Lower lobe of right lung (tissue), 2 donors: ENCODE measurements at places on chromosomes 16 and 17.

GRCh38 chr16:53219795-53220454 is 165.1 kb downstream of the CHD9 start:
- no peak for DNase-seq

DNA sequence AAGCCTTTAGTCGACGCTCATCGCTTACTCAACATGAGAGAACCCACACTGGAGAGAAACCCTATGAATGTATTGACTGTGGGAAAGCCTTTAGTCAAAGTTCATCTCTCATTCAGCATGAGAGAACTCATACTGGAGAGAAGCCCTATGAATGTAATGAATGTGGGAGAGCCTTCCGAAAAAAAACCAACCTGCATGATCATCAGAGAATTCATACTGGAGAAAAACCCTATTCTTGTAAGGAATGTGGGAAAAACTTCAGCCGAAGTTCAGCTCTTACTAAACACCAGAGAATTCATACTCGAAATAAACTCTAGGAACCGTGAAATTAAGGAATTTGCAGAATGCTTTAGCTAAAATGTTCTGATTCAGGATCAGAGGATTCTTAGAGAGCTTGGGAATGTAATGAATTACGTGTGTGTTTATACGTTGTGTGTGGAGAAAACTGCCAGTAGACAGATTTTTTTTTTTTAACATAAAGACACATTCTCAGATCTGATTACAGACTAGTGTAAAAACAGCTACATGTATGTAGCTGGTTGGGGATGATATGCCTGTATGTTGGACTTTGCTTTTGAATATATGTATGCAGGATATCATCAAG is 25.4 kb downstream of the ZFP90 start:
- no peak for DNase-seq

- no peak for DNase-seq
Observed at GRCh38 chr16:48845261-48845660, 235.3 kb upstream of the N4BP1 start.

- no peak for DNase-seq
Observed at GRCh38 chr16:84953190-84953746, 58.1 kb downstream of the ZDHHC7 start.

GRCh38 chr16:8818504-8819270 is 21.0 kb downstream of the PMM2 start:
- no peak for DNase-seq

DNA sequence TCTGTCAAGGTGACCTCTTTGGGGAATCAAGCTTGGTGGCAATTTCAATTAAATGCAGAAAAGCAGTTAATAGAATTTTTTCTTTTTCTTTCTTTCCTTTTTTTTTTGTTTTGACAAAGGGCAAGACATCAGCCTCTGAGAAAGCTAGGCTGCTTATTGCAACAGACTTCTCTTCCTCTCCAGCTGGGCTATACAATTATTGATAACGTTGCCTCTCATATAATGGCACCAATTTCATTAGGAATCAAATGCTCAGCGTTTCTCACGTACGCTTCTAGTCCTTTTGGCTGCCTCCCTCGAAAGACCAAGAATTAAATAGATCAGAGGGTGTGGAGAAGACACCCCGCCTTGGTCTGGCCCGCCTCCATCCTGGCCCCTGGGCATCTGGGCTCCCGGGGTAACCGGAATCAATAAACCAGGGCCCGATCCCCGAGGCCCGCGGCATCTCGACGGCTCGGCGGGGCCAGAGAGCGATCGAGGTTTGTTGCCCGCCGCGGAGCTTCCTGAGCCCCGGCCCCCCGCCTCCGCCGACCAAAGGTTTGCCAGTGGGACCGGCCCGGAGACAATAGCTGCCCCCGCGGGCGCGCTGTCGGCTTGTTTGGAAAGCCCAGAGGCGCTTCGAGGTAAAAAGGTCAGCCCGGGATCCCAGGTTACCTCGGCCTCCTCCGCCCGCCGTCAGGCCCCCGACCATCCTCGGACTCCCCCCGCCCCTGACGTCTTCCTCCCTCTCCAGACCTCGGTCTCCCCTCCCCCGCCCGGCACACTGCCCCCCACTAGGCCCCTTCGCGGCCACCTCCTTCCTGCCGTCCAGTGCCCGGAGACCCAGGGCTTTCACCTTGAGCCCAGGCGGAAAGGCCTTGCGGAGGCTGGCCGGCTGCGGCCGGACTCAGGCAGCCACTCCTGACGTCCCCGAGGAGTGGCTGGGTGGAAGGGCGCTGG is 3.9 kb downstream of the HOXB1 start:
- no peak for DNase-seq

DNA sequence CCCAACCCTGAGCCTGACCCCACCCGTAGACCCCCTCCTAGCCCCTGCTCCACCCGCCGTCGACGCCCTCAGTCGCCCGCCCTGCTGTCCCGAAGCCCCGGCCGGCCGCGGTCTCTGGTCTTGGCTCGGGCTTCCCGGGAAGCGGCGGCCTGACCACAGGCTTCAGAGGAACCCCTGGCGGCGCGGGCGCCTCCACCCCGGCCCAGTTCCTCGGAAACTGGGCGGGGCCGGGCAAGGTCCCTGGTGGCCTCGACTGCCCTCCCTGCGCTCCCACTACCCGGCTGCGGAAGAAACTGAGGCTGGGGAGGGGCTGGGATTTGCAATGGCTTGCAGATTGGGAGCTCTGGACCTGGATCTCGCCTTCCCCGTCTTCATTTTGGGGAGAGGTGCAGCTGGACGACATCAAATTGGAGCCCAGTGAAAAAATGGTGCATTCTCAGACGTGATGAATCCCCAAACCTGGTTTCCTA is 692 bp upstream of the SOCS1 start:
- peak; percentile 82 for DNase-seq

DNA sequence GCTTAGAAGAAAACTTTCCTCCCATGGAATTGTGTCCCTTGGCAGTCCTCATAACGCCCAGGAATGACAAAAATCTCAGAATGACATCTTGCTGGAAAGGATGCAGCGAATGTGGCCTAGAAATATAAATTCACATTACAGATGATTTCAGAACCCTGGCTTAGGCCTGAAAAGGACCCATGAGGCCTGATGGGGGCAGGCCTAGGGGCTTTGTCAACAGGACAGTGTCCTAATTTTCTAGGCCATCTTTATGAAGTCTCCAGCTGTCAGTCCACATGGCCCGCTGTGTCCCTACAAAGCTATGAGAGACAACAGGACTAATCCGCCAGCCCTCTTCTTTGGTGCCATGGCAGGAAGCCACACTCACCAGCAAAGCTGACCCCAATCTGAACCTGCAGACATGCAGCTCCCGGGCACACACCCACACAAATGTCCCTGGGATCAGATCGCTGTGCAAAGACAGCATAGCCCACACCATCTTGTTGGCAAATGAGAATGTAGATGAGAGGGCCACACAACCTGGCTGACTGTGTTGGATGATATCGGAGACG is 40.4 kb upstream of the DNAH17 start:
- no peak for DNase-seq

DNA sequence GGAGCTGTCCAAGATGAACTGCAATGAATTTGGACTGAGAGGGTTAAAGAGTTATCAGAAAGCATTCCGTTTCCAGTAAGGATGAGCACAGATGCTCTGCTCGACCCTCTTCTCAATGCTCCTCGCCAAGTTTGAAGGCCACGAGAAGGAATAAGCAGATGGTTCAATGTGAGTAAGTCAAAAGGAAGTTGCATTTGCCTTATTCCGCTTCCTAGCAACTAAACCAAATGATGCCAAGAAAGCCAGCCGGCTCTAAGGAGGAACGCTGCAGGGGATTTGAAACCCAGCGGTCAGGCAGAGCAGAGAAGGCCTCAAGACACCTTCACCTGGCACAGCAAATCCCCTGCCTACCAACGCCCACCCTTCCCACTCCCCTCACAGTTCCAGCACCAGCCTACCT is 52.1 kb upstream of the CNEP1R1 start:
- DNase-seq = no peak

- no peak for DNase-seq
Observed at GRCh38 chr17:39928858-39929645, 1.5 kb downstream of the LRRC3C start.

DNA sequence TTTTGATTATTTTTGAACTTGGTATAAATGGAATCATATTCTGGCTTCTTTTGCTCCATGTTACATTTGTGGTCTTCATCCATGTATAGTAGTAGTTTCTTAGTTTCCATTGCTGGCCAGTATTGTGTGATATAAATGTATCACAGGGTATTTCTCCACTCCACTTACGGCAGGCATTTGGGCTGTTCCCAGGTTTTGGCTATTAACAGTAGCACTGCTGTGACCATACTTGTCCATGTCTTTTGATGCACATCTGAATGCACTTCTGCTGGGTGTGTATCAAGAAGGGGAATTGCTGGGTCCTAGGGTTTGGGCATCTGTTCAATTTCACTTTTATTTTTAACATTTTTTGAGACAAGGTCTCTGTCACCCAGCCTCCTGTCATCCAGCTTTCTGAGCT is 13.9 kb downstream of the NTN1 start:
- DNase-seq = no peak

- peak; percentile 77 for DNase-seq
Observed at GRCh38 chr17:66675991-66676371, 158.9 kb upstream of the CACNG5 start.

- DNase-seq = peak; percentile 67
Observed at GRCh38 chr16:71895679-71896365, 491 bp downstream of the IST1 start.

- DNase-seq = peak; percentile 87
Observed at GRCh38 chr17:50139950-50140885, 10.3 kb upstream of the SAMD14 start.

DNA sequence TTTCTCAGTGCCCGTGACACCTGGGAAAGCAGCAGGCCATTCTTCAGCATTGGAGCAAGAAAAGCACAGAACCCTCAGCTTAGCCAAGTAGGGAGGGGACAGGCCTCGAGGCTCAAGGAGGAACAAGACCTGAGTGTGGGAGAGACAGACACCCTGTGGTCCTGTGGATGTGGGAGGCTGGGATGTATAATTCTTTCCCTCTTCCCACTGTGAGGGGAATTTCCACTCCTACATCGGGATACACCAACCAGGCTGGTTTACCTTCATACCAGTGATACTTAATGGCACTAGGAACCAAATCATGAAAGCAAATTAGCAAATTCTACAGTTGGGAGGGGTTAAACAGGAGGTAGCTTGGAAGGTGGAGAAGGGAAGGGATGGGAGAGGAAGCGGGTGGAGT is 41.7 kb downstream of the LYRM1 start:
- no peak for DNase-seq

DNA sequence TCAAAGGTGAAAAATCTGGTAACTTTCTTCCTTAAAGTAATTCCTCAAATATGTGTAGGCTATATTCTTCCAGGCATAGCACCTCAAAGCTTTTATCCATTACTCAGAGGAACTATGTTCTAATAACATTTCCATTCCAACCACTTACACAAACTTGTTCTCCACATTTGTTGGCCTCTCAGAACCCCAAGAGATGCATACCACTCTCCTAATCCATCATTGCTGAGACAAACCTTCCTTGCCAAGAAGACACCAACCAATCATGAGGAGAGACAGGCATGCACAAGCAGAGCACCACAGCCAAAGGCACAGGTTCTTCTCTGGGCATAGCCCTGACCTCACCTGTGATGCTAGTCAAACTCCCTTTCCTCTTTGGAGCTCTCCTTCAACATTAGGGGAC is 20.9 kb downstream of the CDH11 start:
- no peak for DNase-seq

- DNase-seq = no peak
Observed at GRCh38 chr17:81406117-81406953, 11.1 kb downstream of the BAHCC1 start.

GRCh38 chr16:54318941-54319340 is 32.4 kb upstream of the IRX3 start:
- no peak for DNase-seq

GRCh38 chr16:73915935-73916334 is 380.7 kb upstream of the PSMD7 start:
- DNase-seq = no peak

DNA sequence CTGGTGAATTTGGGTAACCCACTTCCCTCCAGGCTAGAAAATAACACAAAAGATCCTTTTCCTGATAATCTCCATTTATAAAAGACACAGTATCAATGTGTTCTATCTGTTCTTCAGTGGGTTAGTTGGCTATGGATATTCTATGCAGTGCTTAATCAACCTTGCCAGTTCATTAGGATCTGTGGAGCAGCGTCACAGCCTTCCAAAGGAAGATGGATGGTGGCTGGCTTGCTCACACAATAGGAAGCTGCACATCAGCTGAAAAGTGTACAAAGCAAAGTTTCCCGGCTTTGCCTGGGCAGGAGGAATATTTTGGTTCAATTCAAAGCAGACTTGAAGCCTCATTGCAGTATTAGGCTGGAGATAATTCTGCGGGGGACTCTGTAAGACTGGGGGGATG is 70.3 kb upstream of the CA10 start:
- no peak for DNase-seq

DNA sequence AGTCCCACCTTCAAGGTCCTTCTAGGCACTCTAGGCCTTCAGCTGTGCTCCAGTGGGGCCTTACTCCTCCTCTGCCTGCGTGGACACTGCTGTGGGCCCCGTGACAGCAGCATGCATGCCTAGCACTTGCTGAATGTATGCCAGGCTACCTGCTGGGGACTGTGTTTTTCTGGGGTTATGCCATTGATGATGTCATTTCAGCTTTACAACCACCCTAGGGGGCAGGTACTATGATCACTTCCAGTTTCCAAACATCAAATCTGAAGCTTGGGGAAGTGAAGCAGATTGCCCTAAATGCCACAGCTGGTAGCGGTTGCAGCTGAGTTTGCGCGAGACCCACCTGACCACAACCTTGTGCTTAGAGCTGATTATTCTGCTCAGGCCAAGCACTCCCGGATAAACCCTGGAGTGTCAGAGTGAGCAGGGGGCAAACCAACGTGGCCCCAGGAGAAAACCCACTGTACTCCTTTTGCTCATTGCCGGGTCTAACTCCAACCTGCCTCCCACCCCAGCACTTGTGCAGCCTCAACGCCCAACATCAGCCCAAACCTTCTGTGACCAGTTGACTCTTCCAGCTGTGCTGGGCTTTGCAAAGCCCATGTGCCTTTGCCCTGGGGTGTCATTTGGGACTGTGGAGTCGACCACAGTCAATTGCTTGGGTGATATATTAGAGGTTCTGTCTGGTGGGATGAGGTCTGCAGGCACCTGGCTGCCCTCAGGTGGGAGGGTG is 168.4 kb downstream of the ENGASE start:
- no peak for DNase-seq

DNA sequence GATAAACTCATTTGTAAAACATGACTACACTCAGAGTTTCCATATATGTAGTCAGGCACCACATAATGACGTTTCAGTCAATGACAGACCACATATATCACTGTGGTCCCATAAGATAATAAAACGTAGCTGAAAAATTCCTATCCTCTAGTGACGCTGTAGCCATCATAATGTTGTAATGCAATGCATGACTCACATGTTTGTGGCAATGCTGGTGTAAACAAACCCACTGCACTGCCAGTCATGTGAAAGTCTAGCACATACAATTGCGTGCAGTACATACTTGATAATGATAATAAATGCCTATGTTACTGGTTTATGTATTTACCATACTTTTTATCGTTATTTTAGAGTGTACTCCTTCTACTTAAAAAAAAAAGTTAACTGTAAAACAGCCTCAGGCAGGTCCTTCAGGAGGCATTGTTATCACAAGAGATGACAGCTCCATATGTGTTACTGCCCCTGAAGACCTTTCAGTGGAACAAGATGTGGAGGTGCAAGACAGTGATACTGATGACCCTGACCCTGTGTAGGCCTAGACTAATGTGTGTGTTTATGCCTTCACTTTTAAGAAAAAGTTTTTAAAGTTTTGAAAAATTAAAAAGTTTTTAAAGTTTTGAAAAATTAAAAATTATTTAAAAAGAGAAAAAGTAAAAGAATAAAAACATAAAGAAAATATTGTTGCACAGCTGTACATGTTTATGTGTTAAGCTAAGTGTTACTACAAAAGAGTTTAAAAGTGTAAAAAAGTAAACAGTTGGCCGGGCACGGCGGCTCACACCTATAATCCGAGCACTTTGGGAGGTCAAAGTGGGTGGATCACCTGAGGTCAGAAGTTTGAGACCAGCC is 9.0 kb downstream of the STAT5B start:
- no peak for DNase-seq
